ENCODE measurements at places on chromosomes 6 and 20. TPM values are rescaled to one million over a fixed set of nuclear protein-coding genes. Genes with fewer than 3 reads are reported as not detected.

Gene ZSCAN26
- polyA plus RNA-seq, result 21.9 TPM

Gene STAU1
- 23.2 TPM for polyA plus RNA-seq

Gene SLC12A5
- polyA plus RNA-seq, result 121 TPM

Gene MGME1
- 19.8 TPM for polyA plus RNA-seq

Gene WFDC10B
- not detected for polyA plus RNA-seq

Gene BLOC1S5
- polyA plus RNA-seq, result 5.3 TPM

Gene ZSCAN23
- 1.5 TPM for polyA plus RNA-seq

Gene FERMT1
- 9.9 TPM for polyA plus RNA-seq

Gene PNPLA1
- 1.6 TPM for polyA plus RNA-seq

Gene RAB44
- 0.16 TPM for polyA plus RNA-seq

Gene TAAR8
- polyA plus RNA-seq, result not detected

Gene SLPI
- polyA plus RNA-seq, result 2.3 TPM

Gene PKIG
- 43.9 TPM for polyA plus RNA-seq

Gene DEF6
- 21.3 TPM for polyA plus RNA-seq

Gene BPIFB1
- 0.07 TPM for polyA plus RNA-seq

Gene DEFB124
- not detected for polyA plus RNA-seq
